ENCODE measurements at places on chromosomes 1 and 21.

- peak; percentile 17 for DNase-seq
Measured at GRCh38 chr1:2801535-2802291, at the start of gene TTC34. TTC34 (minus strand) TSS chr1:2801693; CDS start chr1:2800827, 866 bp downstream.

GRCh38 chr1:42172381-42173133 lies 8.0 kb upstream of the GUCA2A start:
- no peak for DNase-seq

DNA sequence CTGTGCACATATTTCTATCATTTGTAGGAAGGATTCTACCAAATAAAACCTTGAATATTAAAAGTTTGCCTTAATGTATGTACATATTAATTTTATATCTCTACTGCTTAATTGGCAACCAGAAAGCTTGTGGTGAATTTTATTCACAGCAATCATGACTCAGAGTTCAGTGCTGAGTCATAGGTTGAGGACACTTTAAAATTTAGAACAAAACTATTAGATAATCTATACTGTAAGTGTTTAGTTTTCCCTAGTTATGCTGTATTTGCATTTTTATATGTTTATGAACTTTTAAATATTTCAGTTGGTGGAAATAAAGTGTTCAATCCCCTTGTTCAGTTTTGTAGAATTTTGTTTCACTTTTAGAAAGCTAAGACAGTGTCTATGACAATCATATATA lies 841.5 kb downstream of the KCNT2 start:
- DNase-seq: peak; percentile 53

DNA sequence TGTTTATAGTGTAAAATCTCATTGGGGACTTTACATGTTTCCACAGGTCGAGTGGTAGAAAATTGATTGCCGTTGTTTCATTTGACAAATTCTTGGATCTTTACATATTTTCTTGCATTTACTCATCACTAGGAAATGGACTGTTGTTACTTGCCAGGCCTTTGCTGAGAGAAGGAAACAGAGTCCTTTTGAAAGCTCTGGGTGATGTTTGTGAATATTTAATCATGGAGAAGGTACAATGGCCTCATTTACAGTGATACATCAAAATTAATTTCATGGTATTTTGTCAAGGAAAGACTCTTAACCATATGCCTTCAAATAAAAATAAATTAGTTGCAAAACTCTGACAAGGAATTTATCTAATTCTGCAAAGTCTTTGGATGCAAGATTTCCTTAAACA lies 198.0 kb downstream of the GRIK1 start:
- DNase-seq: no peak

DNA sequence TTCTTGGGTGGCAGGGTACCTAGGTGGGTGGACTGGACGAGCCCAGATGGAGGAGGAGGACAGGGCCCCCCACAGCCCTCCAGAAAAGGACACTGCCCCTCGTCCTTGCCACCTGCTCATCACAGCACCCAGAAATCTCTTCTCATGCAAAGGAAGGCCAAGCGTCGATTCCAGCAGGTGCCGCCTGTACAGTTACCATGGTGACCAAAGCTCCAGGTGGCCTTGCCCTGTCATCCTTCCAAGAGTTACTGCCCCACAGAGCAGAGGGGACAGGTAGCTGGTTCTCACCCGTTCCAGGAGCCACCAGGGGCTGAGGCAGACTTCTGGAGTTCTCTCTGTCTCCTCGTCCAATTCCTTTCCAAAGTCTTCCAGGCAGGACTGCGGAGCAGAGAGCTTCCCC lies 119.9 kb upstream of the VAMP3 start:
- no peak for DNase-seq

DNA sequence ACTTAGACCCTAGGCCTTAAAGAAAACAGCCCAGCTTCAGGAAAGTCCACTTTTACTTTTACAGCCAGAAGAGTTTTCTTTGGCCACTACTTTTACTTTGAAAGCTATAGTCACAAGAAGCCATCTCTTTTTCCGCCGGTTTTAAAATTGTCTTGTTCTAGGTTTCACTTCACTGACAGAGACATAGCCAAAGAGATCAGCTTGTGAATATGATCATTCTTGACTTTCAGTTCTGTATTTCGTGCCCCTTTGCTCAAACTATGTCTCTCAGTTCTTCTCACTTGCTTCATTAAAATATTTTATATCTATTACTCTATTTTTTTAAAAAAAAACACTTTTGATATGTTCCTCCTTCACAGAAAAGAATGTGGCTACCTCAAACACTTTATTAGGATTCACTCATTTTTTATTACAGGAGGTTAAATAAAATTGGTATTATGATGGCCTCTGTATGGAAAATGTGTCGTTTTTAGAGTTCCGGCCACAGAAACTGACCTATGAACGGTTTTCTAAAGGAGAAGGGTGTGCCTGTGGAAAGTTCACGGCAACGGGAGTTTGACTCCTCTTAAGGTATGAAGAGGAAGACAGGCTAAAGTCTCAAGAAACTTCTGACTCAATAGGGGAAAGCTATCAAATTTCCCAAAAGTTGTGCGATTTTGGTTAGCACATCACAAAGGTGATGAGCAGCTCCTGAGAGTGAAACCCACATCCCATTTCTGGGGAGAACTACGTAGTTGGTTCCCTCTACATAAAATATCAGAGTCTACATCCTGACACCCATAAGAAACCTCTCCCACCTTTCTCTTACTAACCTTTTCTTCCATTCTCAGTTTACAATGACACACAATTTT lies 1.2 kb downstream of the MCOLN2 start:
- DNase-seq: no peak

DNA sequence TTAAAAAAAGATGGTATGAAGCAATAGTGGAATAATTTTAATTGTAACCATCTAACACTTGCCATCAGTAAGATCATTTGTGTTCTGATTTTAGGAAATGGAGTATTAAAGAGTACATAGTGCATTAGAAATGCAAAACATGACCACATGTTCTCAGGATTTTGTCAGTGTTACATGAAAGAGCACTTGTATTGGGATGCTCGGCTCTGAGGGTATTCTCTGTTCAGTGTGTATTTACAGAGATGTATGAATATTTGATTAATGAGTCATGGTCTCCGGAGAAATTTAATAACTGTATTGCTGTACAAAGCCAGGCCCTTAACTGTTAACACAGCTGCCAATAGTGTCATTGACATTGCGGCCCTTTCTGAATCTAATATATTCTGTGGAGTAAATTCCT lies 91.7 kb downstream of the ATG4C start:
- peak; percentile 45 for DNase-seq

DNA sequence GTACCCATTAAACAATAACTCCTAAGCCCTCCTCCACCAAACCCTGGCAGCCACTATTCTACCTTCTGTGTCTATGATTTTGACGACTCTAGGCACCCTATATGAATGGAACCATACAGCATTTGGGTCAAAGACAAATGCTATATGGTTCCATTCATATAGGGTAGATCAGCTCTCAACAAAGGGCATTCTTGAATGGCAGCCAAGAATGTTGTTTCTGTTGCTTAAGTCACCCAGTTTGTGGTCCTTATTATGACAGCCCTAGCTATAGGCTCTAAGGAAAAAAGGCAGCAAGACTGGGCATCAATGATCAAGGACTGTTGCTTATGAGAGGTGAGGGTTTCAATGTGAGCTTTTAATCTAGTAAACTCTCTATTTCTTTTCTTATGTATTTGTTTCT lies 4.7 kb upstream of the SLC5A9 start:
- DNase-seq: peak; percentile 20

DNA sequence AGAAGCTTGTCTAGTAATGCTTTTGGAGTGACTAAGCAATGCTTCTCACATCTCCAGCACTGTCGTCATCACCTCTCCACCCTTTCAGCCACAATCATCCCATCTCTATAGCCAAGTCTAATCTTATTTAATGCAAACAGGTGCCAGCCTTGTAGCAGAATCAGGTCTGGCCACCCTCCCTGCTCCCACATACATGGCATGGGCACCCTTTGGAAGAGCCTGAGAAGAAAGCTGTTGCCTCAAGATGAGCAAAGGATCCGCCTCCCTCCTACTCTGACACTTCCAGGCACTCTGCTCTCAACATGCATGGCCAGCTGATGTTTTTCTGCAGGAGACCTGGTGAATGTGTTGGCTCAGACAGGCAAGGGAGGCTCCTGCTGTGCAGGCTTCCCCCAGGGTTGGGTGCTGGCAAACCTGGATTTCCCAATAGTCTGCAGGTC lies 113.1 kb upstream of the GRIK3 start:
- DNase-seq: no peak

- DNase-seq: peak; percentile 51
Measured at GRCh38 chr1:97632075-97632474, 288.8 kb downstream of the DPYD start.

- DNase-seq: peak; percentile 47
Measured at GRCh38 chr1:83799594-83799993, 199.3 kb downstream of the TTLL7 start.

DNA sequence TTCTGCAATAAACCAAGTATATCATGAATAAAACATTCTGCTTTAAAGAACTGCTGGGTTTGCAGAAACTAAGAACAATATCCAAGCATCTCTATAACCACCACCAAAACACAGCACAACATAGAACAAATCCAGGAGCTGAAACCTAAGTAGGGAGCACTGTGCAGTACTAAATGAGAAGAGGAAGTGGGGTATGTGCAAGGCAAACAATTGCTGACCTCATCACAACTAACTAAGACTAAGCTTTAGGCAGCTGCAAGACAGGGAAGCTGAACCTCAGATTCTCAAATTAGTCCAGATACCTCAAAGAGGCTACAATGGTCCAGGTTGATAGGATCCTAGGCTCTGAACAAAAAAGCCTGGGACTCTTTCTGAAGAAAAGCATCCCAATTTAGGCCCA lies 172.6 kb downstream of the SLC44A5 start:
- DNase-seq: no peak

- no peak for DNase-seq
Measured at GRCh38 chr1:7644086-7644485, 127.0 kb upstream of the VAMP3 start.

DNA sequence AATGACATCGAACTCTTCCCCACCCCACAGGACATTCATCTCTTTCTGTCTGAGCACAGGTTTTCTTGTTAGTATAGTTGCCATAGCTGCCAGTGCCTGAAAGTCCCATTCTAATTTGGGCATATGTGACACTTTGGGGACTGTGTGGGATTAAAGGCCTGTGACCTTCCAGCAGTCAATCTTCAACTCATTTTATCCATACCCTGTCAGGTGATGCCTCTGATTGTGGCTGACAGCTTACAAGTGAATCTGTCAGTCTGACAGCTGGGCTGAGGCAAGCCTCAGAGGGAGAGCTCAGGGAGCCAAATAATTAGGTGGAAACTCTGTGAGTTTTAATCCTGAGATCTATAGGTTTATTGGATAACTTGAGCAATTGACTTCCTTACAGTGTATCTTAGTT lies 29.6 kb downstream of the ZCCHC17 start:
- DNase-seq: no peak

All from fibroblast of skin of scalp (primary cell).